Activated CD4-positive, alpha-beta T cell treated with anti-CD3 and anti-CD28 coated beads for 36 hours (primary cell): ENCODE measurements at places on chromosomes 12 and 14. TPM values are rescaled to one million over a fixed set of nuclear protein-coding genes. Genes with fewer than 3 reads are reported as not detected.
A peak's percentile ranks its signal among the peaks of the same experiment; 100 is the strongest.

DNA sequence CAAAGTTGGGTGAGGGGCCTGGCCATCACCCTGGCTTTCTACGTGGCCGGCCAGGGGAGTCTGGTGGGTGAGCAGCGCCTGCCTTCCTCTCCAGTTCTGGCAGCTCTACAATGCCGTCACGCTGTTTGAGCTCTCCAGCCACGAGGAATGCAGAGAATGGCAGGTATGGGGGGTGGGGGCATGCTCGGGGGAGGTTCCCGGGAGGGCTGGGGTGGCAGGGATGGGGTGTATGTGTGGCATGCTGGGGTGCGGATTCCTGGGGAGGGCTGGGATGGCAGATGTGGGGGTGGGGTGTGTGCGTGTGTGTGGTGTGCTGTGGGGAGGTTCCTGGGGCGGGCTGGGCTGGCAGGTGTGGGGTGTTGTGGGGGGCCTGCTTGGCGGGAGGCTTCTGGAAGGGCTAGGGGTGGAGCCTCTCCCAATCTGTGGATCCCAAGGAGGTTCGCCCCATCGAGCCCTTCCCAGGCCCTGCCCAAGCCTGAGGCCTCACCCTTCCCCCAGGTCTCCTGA is 18.5 kb downstream of the RHOF start:
- H3K4me1 ChIP-seq, result peaks cover 16% of the 10 kb centered on the region
- DNase-seq, result no peak
- H3K27me3 ChIP-seq, result no peaks in the 10 kb centered on the region

Gene FRMD6
- total RNA-seq, result 8.0 TPM

Gene MYBPC1
- not detected for total RNA-seq

- H3K4me3 ChIP-seq, result no peak overlapping the region
- H3K27ac ChIP-seq, result no peak overlapping the region
- peak; percentile 9 for DNase-seq
- peaks cover 5% of the 10 kb centered on the region for H3K4me1 ChIP-seq
- H3K36me3 ChIP-seq, result no peaks in the 10 kb centered on the region
Measured at GRCh38 chr12:85279449-85280164, 413 bp upstream of the ALX1 start.

Gene TAS2R9
- total RNA-seq, result not detected

- H3K4me3 ChIP-seq, result peak overlapping the region; percentile 78
- H3K27me3 ChIP-seq, result no peaks in the 10 kb centered on the region
- peak overlapping the region; percentile 81 for H3K27ac ChIP-seq
- no peaks in the 10 kb centered on the region for H3K36me3 ChIP-seq
- H3K4me1 ChIP-seq, result peaks cover 5% of the 10 kb centered on the region
Measured at GRCh38 chr12:127145241-127145928, 1121.6 kb upstream of the TMEM132C start.

Gene INHBE
- total RNA-seq, result 1.2 TPM

GRCh38 chr12:18108611-18109010 is 18.6 kb upstream of the RERGL start:
- H3K36me3 ChIP-seq, result no peaks in the 10 kb centered on the region
- H3K27me3 ChIP-seq, result no peaks in the 10 kb centered on the region
- no peaks in the 10 kb centered on the region for H3K4me1 ChIP-seq

Gene CLEC2A
- not detected for total RNA-seq
